CD4-positive, alpha-beta T cell treated with Interleukin-21 for 1 hour (primary cell): ENCODE measurements at places on chromosomes 2 and 18.

GRCh38 chr2:134132490-134132857 lies 121.4 kb upstream of the MGAT5 start:
- DNase-seq = no peak

DNA sequence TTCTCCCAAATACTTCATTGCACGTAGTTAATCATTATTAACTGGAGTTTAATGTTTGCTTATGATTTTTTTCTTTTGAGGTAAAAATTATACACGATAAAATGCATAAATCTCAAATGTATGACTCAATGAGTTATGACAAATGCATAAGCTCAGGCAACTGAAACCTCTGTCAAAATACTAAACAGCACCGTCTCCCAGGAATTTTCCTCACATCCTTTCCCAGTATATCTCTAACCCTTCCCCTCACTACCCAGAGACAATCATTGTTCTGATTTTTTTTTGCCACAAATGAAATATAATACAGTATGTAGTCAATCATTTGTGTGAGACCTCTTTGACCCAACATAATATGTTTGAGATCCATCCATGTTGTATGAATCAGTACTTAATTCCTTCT lies 606.5 kb downstream of the CPS1 start:
- no peak for DNase-seq

- DNase-seq = no peak
Measured at GRCh38 chr18:39209173-39209572, 1643.6 kb upstream of the CELF4 start.

DNA sequence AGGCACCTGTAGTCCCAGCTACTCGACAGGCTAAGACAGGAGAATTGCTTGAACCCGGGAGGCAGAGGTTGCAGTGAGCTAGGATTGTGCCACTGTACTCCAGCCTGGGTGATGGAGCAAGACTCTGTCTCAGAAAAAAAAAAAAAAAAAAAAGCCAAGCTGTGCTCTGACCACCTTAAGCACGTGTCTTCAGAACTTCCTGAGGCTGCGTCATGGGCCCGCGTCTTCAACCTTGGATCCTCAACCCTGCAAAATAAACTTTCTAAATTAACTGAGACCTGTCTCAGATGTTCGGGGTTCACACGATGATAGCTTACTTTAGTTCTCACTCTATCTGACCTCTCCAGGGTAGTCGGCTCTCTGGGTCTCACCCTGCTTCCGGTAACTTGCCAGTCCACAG lies 65.8 kb upstream of the CABLES1 start:
- peak; percentile 53 for DNase-seq

DNA sequence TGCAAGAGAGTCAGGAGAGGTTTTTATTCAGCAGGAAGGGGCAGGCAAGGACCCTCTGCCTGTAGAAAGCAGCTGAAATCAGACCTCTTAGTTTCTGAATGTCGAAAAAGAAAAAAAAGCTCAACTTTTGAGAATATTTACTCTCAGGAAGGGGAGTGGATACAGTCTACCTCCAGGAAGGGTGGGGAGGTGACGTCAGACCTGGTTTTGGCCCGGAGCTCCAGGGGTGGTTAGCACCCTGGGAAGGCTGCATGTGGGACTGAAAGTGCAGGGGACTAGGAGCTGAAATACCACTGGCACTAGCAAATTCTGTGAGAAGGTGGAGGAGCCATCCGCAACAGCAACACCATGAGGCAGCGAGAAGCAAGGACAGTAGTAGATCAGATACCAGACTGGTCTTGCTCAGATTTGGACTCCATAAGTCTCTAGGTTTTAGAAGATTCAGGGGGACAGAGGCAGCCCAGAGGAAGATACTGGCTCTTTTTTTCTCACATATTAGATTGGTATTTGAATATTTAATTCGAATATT lies 19.8 kb downstream of the MC2R start:
- no peak for DNase-seq

DNA sequence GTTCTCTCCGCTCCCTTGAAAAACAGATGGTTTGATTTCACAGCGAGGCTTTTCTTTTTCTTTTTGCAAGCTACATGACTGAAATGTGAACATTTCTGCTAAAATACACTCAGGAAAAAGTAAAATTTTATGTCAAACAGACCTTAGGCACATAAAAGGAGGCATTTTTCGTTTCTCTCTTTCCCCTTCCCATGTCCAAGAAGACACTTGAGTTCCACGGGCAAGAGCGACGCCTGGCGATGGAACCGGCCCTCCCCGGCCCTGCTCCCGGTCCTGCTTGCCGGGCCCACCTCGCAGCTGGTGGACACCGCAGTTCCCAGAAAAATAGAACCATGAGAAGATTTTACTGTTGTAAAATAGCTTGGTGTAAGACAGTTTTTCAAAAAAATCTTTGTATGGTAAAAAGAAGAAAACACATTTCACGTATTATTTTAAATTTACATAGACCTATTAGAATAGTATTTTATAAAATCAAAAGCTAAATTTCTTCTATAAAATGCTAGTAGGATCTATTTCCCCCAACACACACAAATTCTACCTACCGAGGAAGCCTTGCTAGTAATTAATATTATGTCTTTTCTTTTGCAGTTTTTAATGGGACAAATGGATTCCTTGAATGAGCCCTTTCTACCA lies 2.3 kb upstream of the ALKAL2 start:
- DNase-seq = peak; percentile 54

- no peak for DNase-seq
Measured at GRCh38 chr2:236853585-236854051, 232.1 kb upstream of the COPS8 start.

- DNase-seq = no peak
Measured at GRCh38 chr2:236338495-236339184, 74.4 kb upstream of the ASB18 start.

DNA sequence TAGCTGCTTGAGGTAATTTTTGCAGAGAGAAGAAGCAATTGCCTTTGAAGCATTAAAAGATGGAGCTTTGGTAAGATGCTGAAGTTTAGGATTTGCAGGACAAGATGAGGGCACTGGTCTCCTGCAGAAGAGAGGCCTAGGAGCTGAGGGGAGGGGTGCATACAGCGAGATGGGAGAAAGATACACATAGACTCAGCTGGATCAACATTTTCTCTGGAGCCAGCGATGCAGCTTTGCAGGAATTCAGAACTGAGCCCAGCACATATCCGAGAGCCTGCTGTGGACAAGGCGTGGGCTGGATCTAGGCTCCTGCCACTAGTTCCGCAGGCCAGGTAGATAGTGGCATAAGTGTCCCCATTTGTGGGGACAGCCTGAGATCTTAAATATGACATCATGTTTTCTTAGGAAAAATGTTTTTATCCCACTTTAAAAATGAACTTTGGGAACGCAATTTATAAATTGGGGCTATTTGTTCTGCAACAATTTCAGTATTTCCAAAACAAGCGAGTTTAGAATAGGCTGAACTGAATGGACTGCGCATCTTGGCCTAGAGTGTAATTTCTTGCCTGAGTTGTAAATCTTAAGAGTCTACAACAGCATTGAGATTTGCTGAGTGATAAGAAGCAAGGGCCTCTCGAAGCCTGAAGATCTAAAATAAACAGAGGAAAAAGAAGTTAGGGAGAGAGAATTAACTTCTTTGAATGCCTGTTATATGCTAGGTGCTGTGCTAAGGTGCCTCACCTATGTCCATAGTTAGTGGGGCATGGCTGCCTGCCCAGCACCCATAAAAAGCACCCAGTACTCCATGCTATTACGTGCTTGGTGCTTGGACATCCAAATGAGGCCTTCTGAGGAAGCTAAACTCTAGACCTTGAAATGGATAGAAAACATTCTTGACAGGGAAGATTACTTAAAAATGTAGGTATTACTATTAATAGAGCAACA lies 17.3 kb downstream of the GRHL1 start:
- no peak for DNase-seq

DNA sequence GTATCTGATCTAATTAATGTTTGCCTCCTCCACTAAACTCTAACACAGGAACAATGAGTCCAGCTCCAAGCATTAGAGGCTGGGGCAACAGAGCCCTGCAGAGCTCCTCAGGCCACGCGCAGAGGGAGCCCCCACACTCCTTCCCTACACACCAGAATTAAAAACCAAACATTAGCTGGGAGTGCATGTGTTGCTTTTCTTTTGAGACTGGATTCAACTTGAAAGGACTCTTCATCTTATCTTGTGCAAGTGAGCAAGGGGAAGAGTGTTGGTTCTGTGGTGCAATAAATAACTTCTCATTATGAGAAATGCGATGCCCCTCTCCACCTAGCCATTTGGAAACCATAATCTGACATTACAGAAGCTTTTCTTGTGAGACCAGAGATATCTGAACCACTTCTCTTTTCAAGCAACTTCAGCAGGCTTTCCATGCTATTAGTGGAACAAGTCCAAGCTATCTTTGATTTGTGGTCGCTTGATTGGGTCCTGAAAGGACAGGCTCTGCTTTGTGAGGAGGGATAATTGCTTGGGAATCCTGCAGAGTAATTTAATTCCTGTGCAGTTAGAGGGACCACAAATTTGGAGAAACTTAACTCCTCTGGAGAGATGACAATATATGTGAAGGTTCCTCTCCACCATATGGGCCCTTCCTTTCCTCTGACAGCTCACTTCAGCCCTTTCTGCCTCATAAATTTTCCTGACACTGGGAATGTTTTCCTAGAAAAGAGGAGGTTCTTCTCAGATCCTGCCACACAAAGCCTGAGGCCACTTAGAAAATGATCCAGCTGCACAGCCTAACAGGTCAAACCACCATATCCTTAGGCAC lies 112.5 kb downstream of the ATL2 start:
- no peak for DNase-seq

GRCh38 chr18:2102022-2102421 lies 469.3 kb downstream of the METTL4 start:
- no peak for DNase-seq

GRCh38 chr2:28150236-28150915 lies 242.3 kb upstream of the FOSL2 start:
- no peak for DNase-seq

- DNase-seq = no peak
Measured at GRCh38 chr2:232598293-232598692, 35.1 kb upstream of the EFHD1 start.

GRCh38 chr2:223494942-223495341 lies 107.2 kb downstream of the SCG2 start:
- DNase-seq = no peak

DNA sequence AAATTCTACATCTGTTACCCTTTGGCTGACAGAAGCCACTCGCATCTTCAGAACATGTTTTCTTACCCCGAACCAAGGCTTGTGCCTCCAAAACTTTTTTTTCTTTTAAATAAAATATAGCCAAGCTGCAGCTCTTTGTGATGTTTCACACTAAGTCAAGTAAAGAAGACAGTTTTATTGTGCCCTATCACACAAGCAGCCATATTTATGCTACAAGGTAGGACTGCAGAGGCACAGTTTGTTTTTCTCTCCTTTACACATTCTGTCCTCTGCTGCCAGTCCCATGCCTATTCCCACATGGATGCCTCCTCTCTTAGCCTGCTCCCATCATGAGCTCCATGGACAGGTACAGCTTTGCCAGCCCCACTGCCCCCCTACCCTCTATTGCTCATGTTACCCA lies 219.6 kb upstream of the THUMPD2 start:
- DNase-seq = no peak

DNA sequence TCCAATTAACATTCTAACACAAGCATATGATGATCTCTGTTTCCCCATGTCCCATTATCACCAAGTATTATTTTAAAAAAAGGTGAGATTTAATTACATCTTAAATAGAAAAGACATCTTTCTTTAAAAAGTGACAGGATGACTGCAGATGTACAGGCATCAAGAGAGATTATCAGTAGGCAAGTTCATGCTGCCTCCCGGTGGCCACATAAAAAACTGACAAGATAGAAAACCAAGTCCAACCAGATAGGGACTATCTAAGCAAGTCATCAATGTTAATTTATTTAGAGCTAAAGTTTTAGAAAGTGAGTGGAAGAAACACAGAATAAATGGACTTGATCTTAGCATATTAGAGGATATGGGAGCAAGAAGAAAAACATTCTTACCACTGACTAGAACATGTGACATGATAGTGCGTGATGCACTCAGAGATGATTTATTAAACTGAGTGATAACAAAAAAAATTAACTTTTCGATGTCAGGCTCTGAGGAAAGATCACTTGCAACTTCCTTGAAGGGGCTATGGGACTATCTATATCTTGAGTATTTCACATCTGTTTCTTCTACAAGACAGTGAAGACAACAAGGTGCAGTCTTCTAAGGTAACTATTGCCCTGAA lies 5.4 kb upstream of the TDRD15 start:
- peak; percentile 6 for DNase-seq

DNA sequence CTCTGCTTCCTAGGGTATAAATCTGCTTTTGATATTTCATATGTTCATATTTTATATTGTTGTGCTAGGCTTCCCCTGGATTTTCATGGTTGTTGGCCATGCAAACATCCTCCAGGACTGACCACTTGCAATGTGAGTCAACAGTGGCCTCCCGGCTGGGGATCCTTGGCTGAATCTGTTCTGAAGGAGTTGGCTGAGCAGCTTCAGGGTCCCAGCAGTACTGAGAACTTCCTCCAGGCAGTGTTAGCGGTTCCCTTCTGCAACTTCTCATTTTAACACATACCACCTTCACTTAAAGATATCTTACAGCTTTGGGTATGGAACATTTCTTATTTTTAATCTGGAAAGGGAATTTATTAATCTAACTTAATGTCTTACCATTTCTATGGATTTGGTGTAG lies 122.1 kb downstream of the DTNB start:
- DNase-seq = no peak

DNA sequence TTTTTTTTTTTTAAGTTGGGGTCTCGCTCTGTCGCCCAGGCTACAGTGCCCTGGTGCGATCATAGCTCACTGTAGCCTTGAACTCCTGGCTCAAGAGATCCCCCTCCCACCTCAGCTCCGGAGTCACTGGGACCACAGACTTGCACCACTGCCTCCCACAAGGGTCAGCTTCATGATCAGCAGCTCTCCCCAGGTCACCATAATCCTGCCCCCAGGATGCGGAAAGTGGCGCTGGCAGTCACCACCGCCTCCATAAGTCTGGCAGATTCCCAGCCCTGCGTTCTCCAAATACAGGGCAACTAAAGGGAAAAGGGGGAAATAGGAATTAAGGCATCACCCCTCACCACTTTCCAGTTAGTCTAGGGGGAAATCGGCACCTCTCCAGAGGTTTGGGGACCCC lies 5.2 kb upstream of the ARID5A start:
- no peak for DNase-seq

DNA sequence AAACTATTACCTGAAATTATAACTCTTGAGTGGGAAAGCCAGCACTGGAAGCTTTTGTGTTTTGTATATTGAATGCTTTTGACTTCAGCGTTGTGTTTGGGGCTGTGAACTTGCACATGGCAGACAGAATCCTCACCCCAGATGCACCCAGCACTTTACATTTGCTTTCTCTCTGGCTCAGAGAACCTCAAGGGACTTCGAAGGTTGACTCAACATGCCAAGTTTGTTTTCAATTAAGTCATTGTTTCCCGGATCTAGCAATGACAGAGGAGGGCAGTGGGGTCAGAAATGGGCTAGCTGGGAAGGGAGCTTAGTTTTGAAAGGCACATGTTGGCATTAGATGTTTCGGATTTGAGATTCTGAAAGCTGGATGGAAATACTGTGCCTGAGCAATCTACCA lies 22.4 kb downstream of the TET3 start:
- DNase-seq = no peak

- no peak for DNase-seq
Measured at GRCh38 chr2:134774786-134775641, 56.2 kb upstream of the TMEM163 start.
